ENCODE measurements at places on chromosomes 13 and 19.

DNA sequence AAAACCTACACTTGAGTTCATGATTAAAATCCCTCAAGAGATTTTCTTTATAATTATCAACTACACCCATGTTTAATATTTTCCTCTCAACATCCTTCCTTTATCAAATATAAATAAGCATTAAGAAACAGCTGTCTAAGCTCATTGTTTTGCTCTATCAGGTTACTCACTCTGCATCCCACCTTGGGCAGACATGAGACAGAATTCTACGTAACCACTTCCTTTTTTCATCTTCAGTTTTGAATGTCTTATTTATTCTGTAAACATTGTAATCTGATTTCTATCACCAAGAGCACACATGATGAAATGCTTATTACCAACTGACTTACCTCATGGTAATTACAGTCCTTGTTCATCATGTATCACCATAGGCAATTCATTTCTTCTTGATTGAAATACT lies 1256.6 kb upstream of the ATXN8OS start:
- no peak for DNase-seq

- no peak for DNase-seq
Observed at GRCh38 chr13:30479883-30480219, 14.1 kb upstream of the HMGB1 start.

DNA sequence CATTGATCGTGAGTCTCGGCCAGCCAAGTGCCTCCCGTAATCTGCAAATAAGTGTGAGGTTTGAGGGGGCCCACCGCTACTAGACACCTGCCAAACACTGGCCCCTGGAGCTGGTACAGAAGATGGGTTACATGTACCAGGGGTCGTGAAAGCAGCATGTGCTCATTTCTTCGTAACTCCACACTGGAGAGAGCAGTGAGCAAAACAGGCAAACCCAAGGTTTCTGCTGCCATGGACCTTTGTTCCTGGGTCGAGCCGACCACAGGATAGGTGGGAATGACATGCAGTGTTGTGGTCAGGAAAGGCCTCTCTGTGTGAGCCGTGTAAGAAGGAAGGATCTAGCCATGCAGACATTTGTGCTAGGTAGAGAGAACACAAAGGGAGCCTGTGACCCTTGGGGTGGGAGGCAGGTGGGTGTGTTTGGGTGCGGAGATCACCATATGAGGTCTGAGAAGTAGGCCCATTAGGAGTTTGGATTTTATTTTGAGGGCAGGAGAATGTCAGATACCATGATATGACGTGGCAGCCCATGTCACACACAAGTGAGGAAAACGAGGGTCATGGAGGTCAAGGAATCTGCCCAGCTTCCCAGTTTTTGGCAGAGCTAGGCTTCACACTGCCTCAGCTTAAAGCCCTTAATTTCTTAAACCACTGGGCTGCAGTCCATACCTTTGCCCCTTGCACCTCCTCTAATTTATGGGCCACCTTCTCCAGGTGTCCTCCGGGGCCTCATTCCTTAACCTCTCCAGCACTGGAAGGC lies 919 bp downstream of the GTF3A start:
- DNase-seq = peak; percentile 18

GRCh38 chr13:39530916-39531315 lies 72.1 kb downstream of the LHFPL6 start:
- no peak for DNase-seq

DNA sequence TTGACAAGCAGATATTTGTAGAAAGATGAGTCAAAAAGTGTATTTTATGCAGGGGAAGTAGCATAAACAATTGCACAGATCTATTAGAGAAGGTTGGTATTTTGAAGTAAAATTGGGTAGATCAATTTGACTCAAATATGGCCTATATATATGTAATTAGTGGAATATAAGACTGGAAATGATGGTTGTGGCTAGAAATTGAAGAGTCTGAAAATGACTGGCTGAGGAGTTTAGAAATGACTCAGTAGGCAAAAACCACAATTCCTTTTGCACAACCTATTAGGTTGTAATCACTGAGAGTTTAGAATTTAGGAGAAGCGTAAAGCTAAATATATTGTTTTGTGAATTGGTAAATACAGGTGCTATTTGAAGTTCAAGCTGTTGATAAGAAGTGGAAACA lies 622.6 kb upstream of the PCDH20 start:
- DNase-seq = no peak

- DNase-seq = no peak
Observed at GRCh38 chr13:44386913-44387556, 13.4 kb downstream of the SERP2 start.

- DNase-seq = no peak
Observed at GRCh38 chr13:67763384-67763783, 533.2 kb upstream of the PCDH9 start.

DNA sequence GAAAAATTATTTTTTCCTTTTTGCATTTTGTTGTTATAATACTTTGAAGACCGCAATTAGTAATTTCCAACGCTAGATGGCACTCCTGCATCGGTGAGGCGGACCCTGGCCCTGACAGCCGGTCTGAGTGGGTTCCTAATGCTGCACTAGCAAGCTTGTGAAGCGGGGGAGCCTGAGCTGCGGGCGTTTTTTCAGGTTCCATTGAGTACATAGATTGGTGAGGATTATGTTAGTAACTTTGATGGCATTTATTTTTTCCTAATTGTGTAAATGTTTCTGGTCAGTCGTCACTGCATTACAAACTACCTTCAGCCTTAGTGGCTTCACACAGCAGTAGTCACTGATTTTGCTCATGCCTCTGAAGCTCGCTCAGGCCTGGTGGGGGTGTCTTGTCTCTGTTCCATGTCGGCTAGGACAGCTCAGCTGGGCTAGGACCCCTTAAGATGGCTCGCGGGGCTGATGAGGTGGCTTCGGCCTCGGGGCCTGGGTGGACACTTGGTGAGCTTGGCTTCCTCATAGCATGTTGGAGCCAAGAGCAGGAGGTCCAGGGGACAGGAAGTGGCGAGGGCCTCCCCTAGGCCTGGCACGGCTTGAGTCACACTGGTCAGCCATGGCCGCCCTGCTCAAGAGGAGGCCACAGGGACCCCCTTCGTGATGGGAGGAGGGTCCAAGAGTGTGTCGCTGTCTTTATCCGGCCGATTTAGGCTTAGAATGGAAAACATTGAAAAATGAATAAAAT lies 25.0 kb downstream of the ERCC5 start:
- peak; percentile 54 for DNase-seq

DNA sequence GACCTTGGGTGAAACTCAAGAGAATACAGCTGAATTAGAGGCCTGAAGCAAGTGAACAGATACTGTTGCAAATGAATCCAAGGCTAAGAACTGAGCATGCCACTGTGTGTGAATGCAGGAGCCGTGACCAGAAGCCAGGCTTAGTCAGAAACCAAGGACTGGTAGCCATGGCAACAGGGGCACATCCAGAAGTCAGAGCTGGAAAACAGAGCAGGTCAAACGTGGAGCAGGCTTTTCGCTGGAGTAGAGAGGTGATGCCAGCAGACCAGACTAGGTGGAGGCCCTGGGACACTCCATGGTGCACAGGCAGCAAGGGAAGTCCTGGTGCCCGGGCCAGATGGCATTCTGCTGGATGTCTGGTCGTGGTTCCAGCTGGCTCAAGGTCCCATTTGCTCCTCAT lies 564.1 kb downstream of the PCDH9 start:
- no peak for DNase-seq

GRCh38 chr13:66842766-66843165 lies 387.4 kb downstream of the PCDH9 start:
- no peak for DNase-seq

GRCh38 chr13:64648293-64648692 lies 2581.8 kb downstream of the PCDH9 start:
- DNase-seq = no peak

GRCh38 chr13:91468301-91468700 lies 69.9 kb downstream of the GPC5 start:
- no peak for DNase-seq

DNA sequence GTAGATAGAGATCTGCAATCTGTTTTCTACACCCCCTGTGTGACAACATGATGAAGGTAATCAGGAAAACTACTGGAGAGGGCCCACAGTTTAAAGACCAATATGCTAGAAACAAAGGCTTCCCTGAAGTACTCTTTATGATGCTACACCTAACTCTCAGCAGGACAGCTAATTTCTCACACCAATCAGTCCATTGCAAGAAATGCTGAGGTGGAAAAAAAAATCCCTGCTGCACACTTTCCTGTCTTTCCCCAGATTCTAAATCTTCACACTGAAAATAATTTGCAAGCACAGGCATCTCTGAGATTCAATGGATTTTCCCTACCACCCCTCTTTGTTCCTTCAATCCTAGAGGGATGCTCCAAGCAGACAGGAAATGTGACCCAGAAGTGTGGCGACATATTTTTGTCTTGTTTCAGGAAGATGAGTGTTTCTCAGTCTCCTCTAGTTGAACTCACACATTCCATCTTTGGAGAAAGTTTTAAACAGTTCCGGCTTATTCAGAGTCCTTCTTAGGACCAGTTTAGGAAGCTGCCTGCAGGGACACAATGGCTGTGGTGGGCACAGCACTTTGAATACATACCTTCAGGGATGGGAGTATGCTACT lies 671.6 kb downstream of the DIAPH3 start:
- DNase-seq = no peak

GRCh38 chr19:38389101-38389925 lies 816 bp downstream of the SPRED3 start:
- DNase-seq = no peak

DNA sequence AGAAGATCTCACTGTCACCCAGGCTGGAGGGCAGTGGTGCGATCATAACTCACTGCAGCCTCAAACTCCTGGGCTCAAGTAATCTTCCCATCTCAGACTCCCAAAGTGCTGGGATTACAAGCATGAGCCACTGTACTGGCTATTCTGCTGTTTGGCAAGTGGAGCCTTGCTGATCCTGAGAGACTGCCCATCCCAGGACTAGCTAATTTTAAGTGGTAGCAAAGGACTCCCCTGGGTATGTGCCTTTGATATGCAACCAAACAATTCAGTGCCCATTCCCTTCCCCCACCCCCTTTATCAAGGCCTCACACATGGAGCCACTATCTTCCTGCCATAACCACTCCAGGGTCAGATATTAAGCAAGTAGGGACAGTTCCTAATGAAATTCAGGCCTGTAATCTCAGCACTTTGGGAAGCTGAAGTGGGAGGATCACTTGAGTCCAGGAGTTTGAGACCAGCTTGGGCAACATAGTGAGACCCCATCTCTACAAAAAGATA lies 17.0 kb upstream of the ZNF460 start:
- no peak for DNase-seq

- DNase-seq = no peak
Observed at GRCh38 chr13:70960841-70961443, 852.7 kb upstream of the KLHL1 start.

DNA sequence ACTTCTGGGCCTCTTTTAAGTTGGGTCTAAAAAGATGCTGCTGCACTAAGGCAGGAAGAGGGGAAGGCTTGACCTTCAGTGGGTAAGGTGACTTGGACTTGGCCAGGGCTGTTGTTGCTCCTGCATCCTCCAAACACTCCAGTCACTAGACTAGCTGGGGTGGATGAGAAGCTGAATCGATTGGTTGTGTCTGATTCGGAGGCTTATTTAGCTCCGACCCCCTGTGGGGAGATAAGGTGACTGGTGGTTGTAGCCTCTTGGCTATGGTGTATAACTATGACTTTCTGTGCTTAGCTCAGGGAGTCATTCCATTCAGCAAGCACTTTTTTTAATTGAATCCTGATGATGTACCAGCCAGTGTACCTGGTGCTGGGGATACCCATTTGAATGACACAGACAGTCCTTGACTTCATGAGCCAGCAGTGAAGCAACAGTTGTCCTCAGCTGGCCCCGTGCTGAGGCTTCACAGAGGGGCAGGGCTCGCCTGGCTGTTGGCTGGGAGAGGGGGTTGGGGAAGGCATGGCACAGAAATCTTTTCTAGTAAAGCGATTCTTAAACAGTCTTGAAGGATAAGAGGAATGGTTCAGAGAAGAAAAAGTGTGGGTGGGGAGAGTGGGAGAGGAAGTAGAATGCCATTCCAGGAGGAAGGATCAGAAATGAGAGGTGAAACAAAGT lies 9.9 kb downstream of the PCDH8 start:
- no peak for DNase-seq

GRCh38 chr13:46982856-46983582 lies 86.2 kb upstream of the HTR2A start:
- no peak for DNase-seq

- no peak for DNase-seq
Observed at GRCh38 chr13:21546372-21546771, 57.6 kb downstream of the MICU2 start.

DNA sequence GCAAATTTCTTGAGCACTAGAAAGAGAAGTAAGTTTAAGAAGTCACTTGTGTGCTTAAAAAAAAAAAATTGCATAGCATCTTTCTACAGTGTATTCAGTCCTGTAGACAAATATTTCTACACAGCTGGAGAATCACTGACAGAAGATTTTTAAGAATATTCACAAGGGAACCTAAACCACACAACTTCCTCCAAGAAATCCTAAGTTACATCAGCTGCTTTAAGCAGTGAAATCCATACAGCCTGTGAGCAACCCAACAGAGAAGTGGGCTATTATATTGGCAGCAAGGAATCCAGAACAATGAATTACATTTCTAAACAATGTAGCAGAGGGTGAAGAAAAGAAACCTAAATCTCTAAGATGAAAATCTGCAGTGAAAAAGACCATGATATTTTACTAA lies 1.5 kb downstream of the DOCK9 start:
- DNase-seq = no peak

GRCh38 chr19:7337380-7338194 lies 11.2 kb upstream of the ARHGEF18 start:
- DNase-seq = no peak

- no peak for DNase-seq
Observed at GRCh38 chr13:69999875-70000274, 107.8 kb upstream of the ATXN8OS start.

- no peak for DNase-seq
Observed at GRCh38 chr13:62299988-62300387, 884.3 kb upstream of the PCDH20 start.

DNA sequence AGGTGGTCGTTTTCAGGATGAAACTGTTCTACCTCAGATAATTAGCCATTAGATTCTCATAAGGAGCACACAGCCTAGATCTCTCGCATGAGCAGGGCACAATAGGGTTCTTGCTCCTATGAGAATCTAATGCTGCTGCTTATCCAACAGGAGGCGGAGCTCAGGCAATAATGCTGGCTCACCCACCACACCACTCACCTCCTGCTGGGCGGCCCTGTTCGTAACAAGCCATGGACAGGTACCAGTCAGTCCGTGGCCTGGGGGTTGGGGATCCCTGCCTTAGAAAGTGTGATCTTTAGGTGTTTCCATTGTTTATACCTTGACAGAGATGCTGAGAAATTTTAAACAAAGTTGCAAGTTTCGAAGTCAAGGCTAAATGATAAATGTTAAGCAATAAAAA lies 344.6 kb upstream of the HTR2A start:
- no peak for DNase-seq

DNA sequence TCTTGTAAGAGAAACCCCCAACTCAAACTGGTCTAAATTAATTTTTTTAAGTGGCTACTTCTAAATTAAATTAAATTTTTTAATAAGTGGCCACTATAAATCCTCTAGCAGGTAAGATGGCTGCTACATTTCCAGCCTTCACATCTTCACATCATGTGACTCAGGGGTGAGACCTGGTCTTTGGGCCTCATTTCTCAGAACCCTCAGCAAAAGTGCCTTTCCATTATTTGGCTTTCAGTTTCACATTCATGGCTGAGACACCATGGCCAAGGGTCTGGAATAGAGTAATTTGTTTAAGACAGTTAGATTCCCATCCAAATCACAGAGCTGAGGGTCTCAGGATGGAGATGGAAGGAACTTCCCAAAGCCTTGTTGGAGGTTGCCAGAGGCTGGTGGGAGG lies 47.5 kb downstream of the DCT start:
- DNase-seq = no peak
